ENCODE measurements at places on chromosomes 7 and 10. TPM values are rescaled to one million over a fixed set of nuclear protein-coding genes. Genes with fewer than 3 reads are reported as not detected.

The CALML5 gene
- not detected for total RNA-seq

The JAKMIP3 gene
- total RNA-seq: not detected

The NANOS1 gene
- total RNA-seq: 0.09 TPM

- no peak for DNase-seq
These were observed 157.0 kb upstream of the CACNA2D1 start for GRCh38 chr7:82600531-82600930.

DNA sequence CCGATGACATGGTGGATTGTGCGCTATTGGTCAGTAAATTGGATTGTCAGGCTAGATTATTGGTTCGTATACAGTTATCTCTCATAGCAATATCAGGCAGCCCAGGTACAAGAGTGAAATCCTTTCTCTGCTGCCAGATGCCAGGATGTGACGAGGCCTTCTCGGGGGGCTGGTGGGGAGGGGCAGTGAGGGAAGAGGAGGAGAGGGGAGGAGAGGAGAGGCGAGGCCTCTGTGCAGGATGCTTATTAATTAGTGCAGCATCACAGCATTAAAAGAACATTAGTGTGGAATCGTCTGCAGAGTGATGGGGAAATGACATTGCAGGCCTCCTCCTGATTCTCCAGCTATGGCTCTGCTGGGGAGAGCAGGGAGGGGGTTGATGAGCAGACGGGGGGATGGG is 30.5 kb upstream of the SLF2 start:
- DNase-seq: peak; percentile 23

DNA sequence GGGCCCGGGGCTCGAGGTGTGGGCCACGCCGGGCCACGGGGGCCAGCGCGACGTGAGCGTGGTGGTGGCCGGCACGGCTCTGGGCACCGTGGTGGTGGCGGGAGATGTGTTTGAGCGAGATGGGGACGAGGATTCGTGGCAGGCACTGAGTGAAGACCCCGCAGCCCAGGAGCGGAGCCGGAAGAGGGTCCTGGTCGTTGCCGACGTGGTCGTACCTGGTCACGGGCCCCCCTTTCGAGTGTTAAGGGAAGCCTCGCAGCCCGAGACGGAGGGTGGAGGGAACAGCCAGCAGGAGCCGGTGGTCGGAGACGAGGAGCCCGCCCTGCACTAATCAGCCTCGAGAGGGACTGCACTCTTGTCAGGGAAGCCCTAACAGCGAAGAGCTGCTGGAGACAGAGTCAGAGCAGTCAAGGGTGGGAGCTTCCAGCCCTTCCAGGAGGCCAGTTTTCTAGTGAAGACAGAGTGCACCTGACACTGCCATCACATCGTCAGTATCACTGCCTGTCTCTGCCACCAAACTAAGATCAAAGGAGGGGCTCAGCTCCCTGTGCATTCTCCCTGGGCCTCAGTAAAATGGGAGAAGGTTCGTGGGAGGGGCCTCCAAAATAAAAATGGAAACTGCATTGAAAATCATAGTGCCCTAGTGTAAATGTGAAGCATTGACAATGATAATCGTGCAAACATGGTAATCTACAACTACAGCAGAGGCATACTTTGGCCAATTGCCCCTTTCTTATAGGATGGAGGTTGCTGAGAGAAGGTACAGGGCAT is 1.3 kb downstream of the MBLAC1 start:
- DNase-seq: peak; percentile 33

- peak; percentile 29 for DNase-seq
These were observed 4.5 kb downstream of the TNS3 start for GRCh38 chr7:47577321-47577919.

DNA sequence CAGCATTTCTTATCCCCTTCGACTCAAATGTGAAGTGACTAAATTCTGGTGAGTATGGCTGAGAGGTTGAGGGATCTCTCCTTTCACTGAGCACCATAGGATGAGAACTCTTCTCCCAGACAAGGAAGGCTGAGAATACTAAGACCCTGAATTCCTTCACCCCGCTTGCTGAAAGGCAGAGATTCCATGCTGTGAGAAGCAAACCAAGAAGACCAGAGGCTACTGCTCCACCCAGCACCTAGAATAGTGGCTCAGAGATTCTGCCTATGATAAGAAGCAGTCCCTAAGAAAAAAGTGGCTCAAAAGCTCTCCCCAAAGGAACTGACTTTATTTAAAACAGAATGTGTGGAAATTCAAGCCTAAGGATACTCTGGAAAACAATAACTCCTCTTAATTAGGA is 26.7 kb upstream of the WNT2 start:
- DNase-seq: no peak

Data from dermis blood vessel endothelial cell (primary cell).